ENCODE measurements at places on chromosomes 13 and 19.
A peak's percentile ranks its signal among the peaks of the same experiment; 100 is the strongest.

DNA sequence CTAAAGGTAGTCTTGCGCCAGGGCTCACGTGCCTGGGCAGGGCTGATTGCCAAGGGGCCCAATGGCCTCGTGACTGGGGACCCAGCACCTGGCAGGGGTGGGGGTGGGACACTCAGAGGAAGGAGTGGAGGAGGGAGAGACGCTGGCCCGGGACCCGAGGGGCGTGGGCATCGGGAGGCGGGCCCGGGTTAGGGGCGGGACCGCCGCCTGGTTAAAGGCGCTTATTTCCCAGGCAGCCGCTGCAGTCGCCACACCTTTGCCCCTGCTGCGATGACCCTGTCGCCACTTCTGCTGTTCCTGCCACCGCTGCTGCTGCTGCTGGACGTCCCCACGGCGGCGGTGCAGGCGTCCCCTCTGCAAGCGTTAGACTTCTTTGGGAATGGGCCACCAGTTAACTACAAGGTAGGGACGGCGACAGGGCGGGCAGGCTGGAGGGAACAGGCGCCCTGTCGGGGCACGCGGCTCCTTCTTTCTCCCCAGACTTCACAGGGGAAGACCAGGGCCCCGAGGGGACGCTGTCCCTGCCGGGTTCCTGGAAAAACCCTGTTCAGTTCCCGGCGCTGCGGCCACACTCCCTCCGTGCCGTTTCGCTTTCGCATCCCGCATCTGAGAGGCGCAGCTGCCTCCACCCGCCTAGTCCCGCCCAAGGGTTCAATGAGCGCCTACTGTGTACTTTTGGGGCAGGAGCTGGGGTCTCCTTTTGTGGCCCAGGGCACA, at the start of gene IFI30:
Gene IFI30 (plus strand): TSS at position 242 of the 717 bp plus-strand sequence. CDS start 29 bp downstream, at position 271.
- peaks cover 23% of the 10 kb centered on the region for H3K4me1 ChIP-seq
- DNase-seq, result peak; percentile 92
- H3K36me3 ChIP-seq, result peaks cover 33% of the 10 kb centered on the region
- peak within 1 kb of the TSS; percentile 89 for H3K4me3 ChIP-seq

- H3K4me3 ChIP-seq, result no peak overlapping the region
- H3K36me3 ChIP-seq, result no peaks in the 10 kb centered on the region
- H3K4me1 ChIP-seq, result no peaks in the 10 kb centered on the region
Measured at GRCh38 chr13:51981355-51981754, 29.9 kb downstream of the ATP7B start.

DNA sequence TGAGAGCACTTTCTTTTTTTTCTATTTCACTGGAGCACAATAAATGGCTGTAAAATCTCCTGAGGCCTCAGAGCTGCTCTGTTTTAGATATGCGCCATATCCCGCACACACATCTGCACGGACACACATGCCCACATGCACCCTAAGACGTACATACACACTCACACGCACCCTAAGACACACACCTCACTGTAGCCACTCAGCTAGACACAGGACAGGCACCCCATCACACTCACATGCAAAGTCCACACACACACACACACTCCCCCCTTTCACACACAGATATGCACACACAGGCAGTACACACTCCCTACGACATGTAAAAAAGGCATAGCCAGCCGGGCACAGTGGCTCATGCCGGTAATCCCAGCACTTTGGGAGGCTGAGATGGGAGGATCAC, 8.8 kb downstream of the ELOF1 start:
- no peaks in the 10 kb centered on the region for H3K27me3 ChIP-seq
- peaks cover 13% of the 10 kb centered on the region for H3K36me3 ChIP-seq
- no peak overlapping the region for H3K27ac ChIP-seq
- peaks cover 9% of the 10 kb centered on the region for H3K4me1 ChIP-seq
- no peak overlapping the region for H3K4me3 ChIP-seq

DNA sequence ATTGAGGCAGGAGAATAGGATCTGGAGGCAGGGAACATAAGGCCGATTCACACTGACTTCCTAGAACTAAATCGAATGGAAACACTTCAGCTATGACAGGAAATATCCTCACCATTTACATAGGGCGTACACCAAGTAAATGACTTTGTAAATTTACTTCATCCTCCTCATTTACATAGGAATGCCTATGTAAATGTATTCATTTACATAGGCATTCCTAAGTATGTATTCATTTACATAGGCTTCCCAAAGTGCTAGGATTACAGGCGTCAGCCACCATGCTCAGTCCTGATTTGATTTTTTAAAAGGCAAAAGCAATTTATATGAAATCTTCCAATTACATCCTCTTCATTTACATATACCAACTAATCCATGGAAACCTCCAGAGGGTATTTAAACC, 133.1 kb upstream of the RFC3 start:
- peaks cover 2% of the 10 kb centered on the region for H3K36me3 ChIP-seq
- H3K4me3 ChIP-seq, result no peak overlapping the region
- no peak overlapping the region for H3K27ac ChIP-seq
- H3K27me3 ChIP-seq, result no peaks in the 10 kb centered on the region
- DNase-seq, result no peak

DNA sequence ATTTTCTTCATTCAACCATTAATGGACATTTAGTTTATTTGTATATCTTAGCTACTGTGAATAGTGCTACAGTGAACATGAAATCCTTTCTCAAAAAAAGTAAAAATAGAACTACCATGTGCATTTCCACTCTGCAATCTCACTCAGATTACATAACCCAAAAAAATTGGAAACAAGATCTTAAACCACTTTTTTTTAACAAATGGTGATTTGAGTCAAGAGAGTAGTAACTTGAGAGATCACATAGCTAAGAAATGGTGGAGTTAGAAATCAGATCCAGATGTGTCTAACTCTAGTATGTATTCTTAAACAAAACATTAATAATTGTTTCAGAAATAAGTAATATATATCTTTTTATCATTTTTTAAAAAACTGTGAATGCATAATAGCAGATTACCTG, 318.3 kb upstream of the SGCG start:
- H3K36me3 ChIP-seq, result no peaks in the 10 kb centered on the region
- no peak for DNase-seq
- H3K4me1 ChIP-seq, result no peaks in the 10 kb centered on the region

- peaks cover 2% of the 10 kb centered on the region for H3K36me3 ChIP-seq
- H3K27ac ChIP-seq, result no peak overlapping the region
Measured at GRCh38 chr13:77872995-77873394, 45.6 kb downstream of the EDNRB start.

DNA sequence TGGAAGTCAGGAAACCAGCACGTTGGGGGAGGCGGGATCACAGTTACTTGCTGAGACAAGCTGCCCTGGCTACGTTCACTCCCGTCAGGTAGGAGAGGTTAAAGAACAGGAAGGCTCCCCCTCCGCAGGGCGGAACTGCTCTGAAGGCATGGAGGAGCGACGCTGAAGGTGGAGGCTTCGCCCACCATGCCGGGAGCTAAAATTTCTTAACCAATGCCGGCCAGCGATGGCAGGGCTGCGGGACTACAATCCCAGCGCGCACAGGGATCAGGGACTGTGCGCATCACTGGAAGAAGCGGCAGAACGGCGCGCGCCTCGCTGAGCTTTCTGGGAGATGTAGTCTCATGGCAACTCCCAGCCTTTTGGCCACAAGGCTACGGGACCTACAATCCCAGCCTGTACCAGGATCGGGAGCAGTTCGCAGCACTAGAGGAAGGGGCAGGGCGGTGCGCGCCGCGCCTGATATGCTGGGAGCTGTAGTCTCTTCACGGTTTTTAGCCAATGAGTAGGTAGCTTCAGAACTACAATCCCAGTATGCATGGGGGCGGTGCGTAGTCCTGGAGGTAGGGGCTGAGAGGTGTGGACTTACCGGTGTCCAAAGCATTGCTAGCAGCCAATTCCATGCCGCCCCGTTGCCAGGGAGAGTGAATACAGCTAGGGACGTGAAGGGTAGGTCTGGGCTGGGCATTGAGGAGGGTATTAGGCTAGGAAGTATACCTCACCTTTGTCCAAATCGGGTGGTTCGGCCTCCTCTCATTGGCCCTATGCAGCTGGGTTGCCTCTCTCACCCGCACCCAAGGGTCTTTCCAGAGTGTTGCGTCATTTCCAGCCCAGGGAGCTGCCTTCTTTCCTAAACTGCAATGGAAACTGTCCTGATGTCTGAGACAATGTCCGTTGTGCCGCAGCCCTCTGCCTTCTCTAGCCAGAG, 12.8 kb upstream of the ZNF682 start:
- peaks cover 1% of the 10 kb centered on the region for H3K36me3 ChIP-seq
- peak; percentile 83 for DNase-seq
- no peaks in the 10 kb centered on the region for H3K27me3 ChIP-seq
- peaks cover 8% of the 10 kb centered on the region for H3K4me1 ChIP-seq
- H3K27ac ChIP-seq, result peak overlapping the region; percentile 82
- H3K4me3 ChIP-seq, result peak overlapping the region; percentile 96

DNA sequence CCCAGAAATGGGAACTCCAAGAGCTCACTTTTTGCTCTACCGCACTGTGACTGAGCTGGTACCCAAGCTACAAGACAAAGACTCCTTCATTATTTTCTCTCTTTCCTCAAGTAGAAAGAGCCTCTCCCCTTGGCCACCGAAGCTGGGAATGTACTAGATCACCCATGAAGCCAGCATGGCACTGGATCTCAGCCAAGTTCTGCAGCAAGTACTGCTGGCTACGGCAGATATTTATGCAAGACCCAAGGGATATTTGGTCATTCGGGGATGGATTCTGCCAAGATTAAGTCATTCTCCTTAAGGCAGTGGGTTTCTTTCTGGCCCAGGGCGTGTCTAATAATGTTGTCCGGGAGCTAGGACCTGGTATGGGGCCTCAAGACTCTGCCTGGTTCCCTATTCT, 633.5 kb downstream of the SLITRK1 start:
- no peaks in the 10 kb centered on the region for H3K4me1 ChIP-seq
- H3K27me3 ChIP-seq, result no peaks in the 10 kb centered on the region
- no peak overlapping the region for H3K4me3 ChIP-seq
- H3K36me3 ChIP-seq, result no peaks in the 10 kb centered on the region
- no peak overlapping the region for H3K27ac ChIP-seq

- DNase-seq, result no peak
- no peak overlapping the region for H3K4me3 ChIP-seq
- peaks cover 21% of the 10 kb centered on the region for H3K27me3 ChIP-seq
- no peaks in the 10 kb centered on the region for H3K36me3 ChIP-seq
Measured at GRCh38 chr13:25187596-25187995, 15.5 kb upstream of the AMER2 start.

DNA sequence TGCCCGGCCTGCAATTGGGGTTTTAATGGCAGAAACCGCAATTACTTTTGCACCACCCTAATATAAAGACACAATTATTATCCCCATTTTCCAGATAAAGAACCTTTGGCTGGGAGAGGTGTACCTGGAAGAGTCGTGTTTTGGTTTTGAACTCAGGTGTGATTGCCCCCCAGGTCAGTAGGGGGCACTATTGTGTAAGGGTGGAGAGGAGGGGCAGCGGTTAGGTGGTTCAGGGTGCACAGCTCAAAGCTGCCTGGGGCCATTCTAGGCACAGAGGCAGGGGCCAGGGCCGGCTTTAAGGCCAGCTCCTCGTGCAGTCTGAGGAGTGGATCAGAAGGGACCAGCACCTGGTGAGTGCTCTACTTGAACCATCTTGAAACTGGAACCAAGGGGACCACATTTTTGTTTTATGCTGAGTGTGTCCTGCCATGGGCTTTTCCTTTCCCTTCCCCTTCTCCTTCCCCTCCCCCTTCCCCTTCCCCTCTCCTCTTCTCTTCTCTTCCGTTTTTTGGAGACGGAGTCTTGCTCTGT, 5.8 kb upstream of the FCGRT start:
- no peak overlapping the region for H3K4me3 ChIP-seq
- no peaks in the 10 kb centered on the region for H3K36me3 ChIP-seq
- no peaks in the 10 kb centered on the region for H3K27me3 ChIP-seq
- peaks cover 25% of the 10 kb centered on the region for H3K4me1 ChIP-seq
- H3K27ac ChIP-seq, result no peak overlapping the region
- peak; percentile 94 for DNase-seq

GRCh38 chr19:41377977-41378709, 1.8 kb downstream of the TMEM91 start:
- DNase-seq, result no peak
- H3K4me1 ChIP-seq, result peaks cover 13% of the 10 kb centered on the region
- no peak overlapping the region for H3K4me3 ChIP-seq
- H3K27me3 ChIP-seq, result no peaks in the 10 kb centered on the region
- no peak overlapping the region for H3K27ac ChIP-seq

GRCh38 chr19:57515255-57515654, 11.9 kb upstream of the ZNF549 start:
- no peak overlapping the region for H3K27ac ChIP-seq
- peaks cover 38% of the 10 kb centered on the region for H3K36me3 ChIP-seq
- no peaks in the 10 kb centered on the region for H3K27me3 ChIP-seq
- no peaks in the 10 kb centered on the region for H3K4me1 ChIP-seq
- DNase-seq, result no peak

- H3K36me3 ChIP-seq, result peaks cover 2% of the 10 kb centered on the region
- no peak overlapping the region for H3K4me3 ChIP-seq
- H3K4me1 ChIP-seq, result peaks cover 3% of the 10 kb centered on the region
- H3K27me3 ChIP-seq, result peaks cover 19% of the 10 kb centered on the region
Measured at GRCh38 chr13:23427342-23427843, 6.1 kb downstream of the SACS start.

DNA sequence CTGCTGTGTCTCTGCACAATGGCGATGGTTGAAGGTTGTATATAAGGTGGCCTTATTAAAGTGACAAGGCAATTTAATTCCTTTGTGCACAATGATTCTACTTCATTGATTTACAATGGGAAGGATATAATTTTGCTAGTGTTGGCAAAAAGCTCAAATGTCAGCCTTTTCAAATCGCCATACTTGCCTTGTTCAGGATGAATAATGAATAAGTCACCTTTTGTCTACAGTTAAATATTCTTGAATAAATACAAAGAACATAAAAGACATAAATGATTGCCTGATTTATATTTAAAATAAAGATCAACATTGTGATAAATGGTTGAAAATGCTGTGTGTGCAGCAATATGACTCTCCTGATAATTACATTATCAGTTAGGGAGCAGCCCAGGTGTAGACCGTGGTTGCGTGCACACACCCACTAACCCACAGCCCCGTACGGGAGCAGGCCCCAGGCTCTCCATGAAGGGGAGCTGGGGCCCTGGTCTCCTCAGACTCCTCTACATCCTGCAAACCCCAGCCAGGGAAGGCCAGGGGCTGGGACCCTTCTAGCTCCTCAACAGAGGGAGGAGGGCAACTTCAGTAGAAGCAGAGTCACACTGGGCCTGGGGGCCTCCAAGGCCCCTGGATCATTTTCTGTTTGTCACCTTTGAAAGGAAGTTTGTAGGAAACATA, 64.9 kb downstream of the TEX29 start:
- H3K27me3 ChIP-seq, result peaks cover 6% of the 10 kb centered on the region
- DNase-seq, result no peak
- peaks cover 22% of the 10 kb centered on the region for H3K4me1 ChIP-seq
- H3K36me3 ChIP-seq, result no peaks in the 10 kb centered on the region

DNA sequence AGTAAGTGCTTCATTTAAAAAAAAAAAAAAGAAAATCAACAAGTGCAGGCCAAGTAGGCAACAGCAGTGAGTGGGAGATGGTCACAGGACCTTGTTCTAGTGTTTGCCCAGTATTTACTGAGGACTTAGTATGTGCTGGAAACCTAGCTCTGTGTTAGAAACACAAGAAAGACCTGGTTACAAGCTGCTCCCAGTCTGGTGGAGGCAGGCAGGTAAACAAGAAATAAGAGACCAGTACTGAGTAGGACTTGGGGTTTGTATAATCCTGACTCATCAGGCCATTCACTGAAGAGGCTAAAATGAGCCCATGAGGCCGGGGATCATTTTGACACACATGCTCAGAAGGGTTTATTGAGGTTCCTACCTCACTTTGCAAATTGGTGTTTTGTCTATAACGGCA, 21.5 kb upstream of the SERPINE3 start:
- no peak for DNase-seq
- no peaks in the 10 kb centered on the region for H3K36me3 ChIP-seq
- no peak overlapping the region for H3K4me3 ChIP-seq
- peaks cover 2% of the 10 kb centered on the region for H3K27me3 ChIP-seq
- no peaks in the 10 kb centered on the region for H3K4me1 ChIP-seq

GRCh38 chr13:23889615-23890607, 711 bp upstream of the MIPEP start:
- H3K4me3 ChIP-seq, result peak overlapping the region; percentile 88
- peaks cover 22% of the 10 kb centered on the region for H3K4me1 ChIP-seq
- H3K27me3 ChIP-seq, result no peaks in the 10 kb centered on the region
- DNase-seq, result peak; percentile 66
- H3K36me3 ChIP-seq, result peaks cover 3% of the 10 kb centered on the region
